Left cardiac atrium (tissue), 4 donors: ENCODE measurements at places on chromosomes 3 and 15.
A peak's percentile ranks its signal among the peaks of the same experiment; 100 is the strongest.

- no peak for DNase-seq
Observed at GRCh38 chr3:66017591-66017990, 21.1 kb downstream of the MAGI1 start.

DNA sequence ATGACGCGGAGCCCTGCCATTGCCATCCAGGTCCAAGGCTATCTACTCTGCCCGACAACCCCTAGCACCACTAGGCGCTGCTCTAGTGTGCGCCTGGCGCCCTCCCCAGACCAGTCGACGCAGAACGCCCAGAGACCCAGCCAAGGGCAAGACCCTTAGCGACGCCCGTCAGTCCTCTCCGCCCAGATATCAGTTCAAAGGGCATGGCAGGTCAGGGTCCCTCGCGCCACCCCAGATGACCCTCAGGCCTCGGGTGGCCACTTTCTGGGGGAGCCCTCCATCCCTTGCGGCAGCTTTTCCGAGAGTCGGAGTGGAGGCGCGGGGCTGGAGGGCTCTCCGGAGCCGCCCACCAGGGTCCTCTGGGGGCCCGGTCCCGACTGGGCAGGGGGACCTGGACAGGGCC, 371 bp upstream of the CLSTN2 start:
- peak; percentile 78 for DNase-seq

DNA sequence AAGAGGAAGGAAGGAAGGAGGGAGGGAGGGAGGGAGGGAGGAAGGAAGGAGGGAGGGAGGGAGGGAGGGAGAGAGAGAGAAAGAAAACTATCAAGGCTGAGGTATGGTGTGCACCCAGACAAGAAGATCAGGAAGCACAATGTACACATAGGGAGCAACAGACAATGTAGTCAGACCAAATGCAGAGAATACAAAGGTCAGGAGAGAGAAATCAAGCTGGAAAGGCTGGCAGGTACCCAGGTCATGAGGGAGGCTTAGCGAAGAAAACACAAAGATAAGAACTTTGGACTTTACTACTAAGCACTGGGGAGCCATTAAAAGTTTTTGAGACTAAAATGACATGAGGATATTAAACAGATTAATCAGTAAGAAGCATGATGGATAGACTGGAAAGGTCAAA, 176.0 kb upstream of the TMCO5A start:
- DNase-seq, result no peak

DNA sequence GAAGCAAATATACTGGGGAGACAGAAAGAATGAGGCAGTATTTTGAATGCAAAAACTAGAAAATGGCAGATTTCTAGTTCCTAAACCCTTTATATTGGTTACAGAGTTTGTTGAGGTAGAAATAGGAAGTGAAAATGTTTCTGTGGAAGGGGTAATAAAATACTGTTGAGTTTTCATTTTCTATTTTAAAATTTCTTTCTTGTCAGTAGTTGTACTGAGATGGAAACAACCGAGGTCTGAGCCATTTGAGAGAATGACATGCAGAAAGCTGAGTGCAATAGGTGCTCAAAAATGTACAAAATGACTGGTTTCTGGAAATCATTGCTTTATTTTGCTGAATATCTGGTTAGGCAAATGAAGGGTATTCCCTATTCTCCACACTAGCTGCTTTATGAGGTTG, 361.4 kb downstream of the CHL1 start:
- no peak for DNase-seq

DNA sequence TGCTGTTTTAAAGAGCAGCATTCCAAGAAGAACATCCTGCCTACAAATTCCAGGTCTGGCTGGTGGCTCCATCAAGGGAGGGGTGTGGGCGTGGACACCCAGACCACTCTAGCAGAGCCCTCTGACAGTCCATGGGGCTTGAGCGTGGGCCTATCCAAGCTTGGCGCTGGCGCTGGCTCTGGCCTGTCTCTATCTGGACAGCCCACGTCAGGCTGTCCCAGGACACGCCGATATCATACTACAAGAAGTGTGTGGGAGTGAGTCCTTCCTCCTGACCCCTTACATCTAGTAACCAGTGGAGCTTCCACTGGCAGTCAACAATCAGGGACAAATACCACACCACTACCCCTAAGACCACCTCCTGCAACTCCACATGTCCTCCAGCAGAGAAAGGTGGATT, 17.1 kb upstream of the DUSP7 start:
- peak; percentile 64 for DNase-seq

GRCh38 chr3:155416500-155417118, 123.1 kb upstream of the STRIT1 start:
- no peak for DNase-seq

- no peak for DNase-seq
Observed at GRCh38 chr3:101784855-101785613, 6.0 kb downstream of the NXPE3 start.

DNA sequence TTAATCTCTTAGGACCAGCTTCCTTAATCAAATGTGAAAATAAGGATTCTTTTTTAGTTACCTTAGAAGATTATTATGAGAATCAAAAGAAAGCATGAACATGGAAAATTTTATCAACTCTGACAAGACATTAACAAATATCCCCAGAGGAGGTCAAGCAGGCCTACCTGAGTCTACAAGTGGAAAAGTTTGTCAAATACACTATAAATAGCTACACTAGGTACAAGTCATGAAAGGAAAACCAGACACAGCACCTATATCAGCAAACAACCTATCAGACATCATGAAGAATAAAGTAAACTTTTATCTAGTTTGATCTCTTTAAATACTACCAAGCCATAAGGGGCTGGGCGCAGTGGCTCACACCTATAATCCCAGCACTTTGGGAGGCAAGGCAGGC, 126.1 kb downstream of the MAGI1 start:
- no peak for DNase-seq

- DNase-seq, result no peak
Observed at GRCh38 chr3:20072422-20072821, 32.2 kb downstream of the KAT2B start.

- no peak for DNase-seq
Observed at GRCh38 chr3:16052964-16053363, 121.5 kb upstream of the GALNT15 start.

DNA sequence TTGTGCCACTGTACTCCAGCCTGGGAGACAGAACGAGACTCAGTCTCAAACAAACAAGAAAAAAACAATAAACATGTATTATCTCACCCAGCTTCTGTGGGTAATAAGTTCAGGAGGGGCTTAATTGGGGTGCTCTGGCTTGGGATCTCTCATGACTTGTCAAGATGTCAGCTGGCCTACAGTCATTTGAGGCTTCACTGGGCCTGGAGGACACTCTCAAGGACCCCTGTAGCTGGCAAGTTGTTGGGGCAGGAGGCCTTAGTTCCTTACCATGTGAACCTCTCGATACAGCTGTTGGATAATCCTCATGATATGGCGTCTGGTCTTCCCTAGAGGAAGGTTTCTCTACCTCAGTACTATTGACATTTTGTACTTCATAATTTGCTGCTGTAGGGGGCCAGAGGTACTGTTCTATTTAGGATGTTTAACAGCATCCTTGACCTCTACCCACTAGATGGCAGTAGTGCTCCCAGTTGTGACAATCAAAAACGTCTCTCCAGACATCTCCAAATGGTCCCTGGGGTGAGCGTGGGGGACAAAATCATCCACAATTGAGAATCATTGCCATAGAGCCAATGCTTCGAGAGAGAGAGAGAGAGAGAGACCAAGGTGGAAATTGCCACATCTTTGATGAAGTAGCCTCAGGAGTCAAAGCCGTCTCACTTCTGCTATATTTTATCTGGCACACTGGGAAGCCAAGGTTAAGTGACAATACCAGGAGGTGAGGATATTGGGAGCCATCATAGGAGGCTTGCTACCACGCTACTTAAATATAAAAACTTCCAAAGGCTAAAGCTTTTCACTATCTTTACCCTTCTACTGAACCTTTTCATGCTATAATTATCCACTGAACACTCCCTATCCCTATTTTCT, 23.9 kb upstream of the SLTM start:
- peak; percentile 29 for DNase-seq

GRCh38 chr15:45583731-45584639, 3.2 kb upstream of the BLOC1S6 start:
- no peak for DNase-seq

- DNase-seq, result peak; percentile 20
Observed at GRCh38 chr3:148158210-148158609, 539.5 kb upstream of the AGTR1 start.

GRCh38 chr3:124007186-124007585, 15.3 kb upstream of the ROPN1 start:
- no peak for DNase-seq

- no peak for DNase-seq
Observed at GRCh38 chr15:53681056-53681455, 78.4 kb downstream of the WDR72 start.

GRCh38 chr15:67783303-67783702, 42.0 kb upstream of the SKOR1 start:
- no peak for DNase-seq

DNA sequence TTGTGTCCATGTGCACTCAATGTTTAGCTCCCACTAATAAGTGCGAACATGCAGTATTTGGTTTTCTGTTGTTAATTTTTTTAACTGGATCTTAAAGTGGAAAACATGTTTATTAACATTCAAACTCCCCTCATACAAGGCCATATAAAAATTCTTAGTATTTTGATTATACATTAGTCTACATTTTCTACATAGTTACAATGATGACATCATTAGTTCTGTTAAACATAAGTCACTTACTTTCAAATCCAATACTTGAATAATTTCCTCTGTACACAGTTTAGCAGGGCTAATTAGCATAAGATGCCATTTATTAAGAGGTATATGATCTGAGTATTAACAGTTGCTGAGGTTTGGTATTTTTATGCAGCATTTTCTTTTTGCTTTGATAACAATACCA, 91.3 kb upstream of the CCDC39 start:
- no peak for DNase-seq

GRCh38 chr3:21654241-21654640, 96.8 kb downstream of the ZNF385D start:
- DNase-seq, result no peak

DNA sequence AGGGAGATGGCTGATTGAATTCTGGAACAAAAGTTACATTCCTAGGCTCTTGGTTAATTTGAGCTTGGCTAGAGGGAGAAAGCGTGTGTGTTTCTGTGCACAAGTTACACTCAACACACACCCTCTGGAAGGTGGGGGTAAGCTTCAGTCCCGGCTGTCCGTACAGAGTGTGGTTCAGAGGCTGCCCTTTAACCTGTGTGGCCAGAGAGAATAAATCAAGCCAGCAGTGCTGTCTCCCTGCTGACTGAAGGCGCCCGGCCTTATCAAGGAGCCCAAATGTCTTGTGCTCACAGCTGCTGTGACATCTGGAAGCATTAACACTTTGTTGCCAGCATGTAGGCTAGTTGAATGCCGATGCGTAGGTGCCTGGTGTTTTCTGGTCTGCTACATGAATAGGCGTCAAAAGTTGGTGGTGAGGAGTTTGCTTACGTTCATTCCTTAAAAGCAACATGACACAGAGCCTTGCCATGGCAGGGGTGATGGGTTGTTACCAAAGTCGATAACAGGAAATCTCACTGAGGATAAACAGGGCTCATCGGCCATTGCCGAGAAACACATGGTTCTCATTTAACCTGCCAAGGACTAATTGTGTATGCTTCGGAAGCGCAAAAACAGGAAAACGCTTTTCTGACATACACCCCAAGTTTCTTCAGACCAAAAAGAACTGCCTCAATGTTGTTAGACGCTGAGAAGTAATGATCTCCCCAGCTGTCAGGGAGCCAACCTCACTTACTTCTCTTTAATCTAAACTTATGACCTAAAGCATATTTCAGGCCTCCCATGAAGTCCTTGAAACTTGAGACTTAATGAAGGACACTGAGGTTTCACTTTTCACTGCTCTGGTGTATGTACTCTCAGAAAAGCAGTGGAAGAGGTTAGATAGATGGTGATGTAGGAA, 95.8 kb upstream of the CTDSPL start:
- DNase-seq, result peak; percentile 39

DNA sequence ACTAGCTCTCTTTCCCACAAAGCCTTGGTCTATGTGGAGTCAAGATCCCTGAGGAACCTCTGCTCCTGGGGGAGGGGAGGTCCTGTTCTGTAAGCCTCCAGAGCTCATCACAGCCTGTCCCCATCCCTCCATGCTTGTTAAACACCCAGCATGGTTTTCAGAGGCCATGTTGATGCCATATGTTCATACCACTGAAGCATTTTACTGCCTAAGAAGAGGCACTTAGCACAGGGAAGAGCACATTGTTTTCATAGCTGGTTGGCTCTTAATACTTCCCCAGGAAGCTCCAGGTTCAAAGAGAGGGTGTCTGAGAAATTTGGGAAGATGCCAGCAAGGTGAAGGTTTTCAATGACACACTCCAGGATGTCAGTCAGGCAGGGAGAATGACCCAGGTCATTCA, 25.6 kb downstream of the CPNE4 start:
- DNase-seq, result no peak

DNA sequence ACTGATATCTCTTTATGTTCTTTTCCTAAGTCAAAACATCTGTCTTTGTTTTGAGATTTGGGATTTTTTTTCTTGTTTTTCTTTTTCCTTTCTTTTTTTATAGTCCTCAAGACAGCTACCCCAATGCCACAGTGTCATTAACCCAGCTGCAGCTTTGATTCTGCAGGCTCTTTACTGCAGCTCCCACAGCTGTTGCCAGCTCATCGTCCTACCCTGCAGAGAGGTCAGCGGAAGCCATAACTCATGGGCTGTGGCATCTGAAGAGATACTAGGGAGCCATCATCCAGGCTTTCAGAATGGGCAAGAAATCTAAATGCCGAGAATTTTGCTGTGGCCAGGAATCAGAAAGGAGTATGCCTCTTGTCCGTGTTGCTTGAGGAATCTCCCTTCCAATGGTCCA, 44.3 kb upstream of the SLC24A5 start:
- no peak for DNase-seq

DNA sequence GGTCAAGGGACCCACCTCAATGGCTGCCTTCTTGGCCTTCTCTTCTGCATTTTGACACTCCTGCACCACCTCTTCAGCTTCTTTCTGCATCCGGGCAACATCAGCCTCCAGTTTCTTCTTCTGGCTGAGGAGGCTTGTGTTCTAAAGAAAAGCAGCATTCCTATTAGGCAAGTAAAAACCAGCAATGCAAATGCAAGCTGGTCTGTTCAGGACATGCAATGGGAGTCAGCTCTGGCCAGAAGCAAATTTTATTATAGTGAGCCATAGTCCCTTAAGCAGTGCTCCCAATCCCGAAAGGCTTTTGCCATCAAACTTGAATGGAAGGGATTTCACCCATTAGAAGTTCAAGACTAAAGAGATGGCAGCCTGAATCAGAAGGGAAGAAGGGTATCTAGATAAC, 97.7 kb downstream of the HHLA2 start:
- DNase-seq, result no peak

GRCh38 chr3:133629146-133629545, 32.6 kb downstream of the TOPBP1 start:
- no peak for DNase-seq

- DNase-seq, result no peak
Observed at GRCh38 chr3:138426211-138426610, 8.2 kb upstream of the ESYT3 start.

GRCh38 chr3:126367316-126367805, 10.2 kb upstream of the KLF15 start:
- no peak for DNase-seq
